ENCODE measurements at places on chromosomes 4 and X.

DNA sequence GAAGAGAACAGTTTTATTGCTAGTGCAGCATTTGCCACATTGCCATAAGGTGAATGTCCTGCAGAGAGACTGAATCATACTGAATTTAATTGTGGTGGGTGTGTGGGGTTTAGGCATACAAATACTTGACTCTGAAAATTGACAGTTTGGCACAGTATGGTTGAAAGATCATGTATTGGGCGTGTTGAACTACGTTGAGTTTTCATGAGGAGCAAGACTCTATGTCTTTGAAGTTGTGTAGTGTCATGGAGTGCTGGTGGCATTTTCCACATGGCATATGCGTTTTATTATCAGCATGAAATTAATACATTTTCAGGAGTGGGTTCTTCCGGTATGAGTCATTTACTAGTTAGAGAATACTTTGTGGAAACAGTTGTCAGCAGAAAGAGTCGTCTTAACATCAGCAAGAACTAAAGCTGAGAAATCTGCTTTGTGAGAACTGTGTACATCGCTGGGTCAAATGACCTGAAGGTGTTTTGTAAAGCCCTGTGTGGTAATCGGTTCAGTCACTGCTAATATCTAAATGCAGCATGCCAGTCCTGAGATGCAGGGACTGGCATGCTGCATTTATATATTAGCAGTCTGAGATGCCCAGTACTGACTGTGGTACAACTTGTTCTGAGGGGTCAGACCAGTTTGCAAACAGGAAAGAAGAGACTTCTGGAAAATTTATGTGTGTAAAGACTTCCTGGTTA, 50.3 kb downstream of the ARHGAP10 start:
- no peak for DNase-seq

GRCh38 chrX:42673301-42673810, 104.6 kb downstream of the PPP1R2C start:
- no peak for DNase-seq

DNA sequence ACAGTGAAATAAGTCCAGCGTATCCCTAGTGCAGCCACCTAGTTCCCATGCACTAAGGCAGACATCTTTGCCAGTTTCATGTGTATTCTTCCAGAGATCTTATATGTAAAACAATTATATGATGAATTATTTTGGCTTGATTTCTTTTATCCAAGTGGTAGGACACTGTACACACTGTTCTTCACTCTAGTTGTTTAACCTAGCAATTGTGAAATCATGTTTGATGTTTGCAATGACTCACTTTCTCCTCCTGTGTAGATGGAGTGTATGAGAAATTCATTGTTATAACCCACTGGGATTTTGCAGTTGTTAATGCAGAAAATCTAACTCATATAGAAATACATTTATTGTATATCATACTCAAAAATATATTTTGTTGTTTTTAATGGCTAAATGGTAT, 17.5 kb upstream of the TBC1D1 start:
- no peak for DNase-seq

DNA sequence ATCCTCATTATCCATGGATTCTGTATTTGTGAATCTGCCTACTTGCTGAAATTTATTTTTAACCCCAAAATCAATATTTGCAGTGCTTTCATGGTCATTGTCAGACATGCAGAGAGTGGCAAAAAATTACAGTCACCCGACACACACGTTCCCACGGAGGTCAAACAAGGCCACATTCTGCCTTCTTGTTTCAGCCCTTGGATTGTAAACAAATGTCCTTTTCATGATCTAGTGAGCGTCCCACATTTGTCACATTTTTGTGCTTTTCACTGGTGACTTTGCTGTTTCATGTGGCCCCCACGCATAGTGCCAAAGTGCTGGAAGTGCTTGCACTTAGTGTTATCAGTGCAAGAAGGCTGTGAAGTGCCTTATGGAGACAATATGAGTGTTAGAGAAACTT, 45.0 kb downstream of the SOD3 start:
- DNase-seq = no peak

DNA sequence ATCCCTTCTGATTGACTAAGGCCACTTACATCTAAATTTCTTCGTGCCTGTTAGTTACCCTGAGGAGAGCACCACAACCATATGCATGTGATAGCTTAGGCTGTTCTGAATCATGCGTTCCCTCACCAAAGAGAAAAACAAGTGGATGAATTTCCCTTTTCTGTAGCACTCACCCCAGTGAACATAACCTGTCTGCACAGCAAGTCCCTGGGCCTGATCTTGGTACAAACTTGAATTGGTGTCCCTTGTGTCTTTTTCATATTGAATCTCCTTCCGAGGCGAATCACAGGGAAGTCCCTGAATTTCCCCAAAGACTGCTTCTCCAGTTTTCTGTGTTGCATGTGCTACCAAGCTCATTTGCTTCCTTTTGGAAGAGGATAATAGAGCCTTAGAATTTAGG, 100.4 kb downstream of the KLHL8 start:
- DNase-seq = no peak

DNA sequence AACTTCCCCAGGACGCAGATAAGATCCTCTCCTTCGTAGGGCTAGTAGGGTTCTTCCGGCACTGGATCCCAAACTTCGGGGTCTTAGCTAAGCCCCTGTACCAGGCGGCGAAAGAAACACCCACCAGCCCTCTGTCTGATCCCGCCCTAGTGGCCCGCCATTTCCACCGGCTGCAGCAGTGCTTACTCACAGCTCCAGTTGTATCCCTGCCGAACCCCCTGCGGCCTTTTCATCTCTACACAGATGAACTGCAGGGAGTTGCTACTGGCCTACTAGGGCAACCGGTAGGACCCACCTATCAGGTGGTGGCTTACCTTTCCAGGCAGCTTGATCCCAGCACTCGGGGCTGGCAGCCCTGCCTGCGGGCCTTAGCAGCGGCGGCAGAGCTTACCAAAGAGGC, 961.2 kb downstream of the RPA4 start:
- no peak for DNase-seq

DNA sequence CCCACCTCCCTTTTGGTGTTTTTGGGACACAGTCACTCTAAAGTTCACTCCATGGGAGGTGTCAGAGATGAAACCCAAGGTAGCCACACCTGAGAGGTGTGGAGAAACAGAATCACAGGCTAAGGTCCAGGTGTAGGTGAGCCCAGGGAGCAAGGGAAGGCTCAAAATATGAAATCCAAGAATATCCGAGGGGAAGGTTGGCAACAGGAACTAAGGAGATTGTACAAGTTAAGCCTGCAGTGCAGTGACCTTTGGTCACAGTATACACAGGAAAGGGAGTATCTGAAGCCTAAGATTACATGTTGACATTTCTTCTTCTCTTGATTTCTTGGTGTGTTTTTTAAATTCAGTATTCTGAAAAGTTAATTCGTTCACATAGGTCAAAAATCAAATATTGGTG, 46.5 kb downstream of the PHF8 start:
- no peak for DNase-seq

GRCh38 chr4:35562861-35563260, 681.5 kb downstream of the ARAP2 start:
- peak; percentile 7 for DNase-seq

DNA sequence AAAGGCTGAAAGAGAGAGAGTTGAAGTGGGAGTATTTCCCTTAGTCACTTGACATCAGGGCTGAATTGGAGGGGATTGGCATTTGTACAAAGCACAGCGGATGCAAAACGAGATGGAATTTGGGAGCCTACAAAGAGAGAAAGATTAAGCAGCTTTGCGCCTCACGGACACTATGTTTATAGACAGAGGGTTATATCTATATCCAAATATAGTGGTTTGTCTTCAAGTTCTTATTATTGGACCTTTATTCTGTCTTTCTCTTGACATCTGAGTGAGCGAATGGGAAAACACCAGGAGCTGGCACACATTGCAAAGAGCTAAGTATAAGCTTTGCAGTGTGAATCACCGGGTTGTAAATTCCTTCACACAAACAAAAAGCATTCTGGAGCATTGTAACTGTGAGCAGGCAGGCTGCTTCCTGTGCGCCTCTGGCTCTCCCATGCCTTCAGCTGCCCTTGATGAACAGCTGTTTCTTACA, 500.2 kb downstream of the STIM2 start:
- no peak for DNase-seq

GRCh38 chr4:96652158-96652557, 812.3 kb downstream of the PDHA2 start:
- DNase-seq = no peak

- DNase-seq = no peak
Measured at GRCh38 chr4:76016393-76016792, 6.9 kb downstream of the CXCL10 start.

- DNase-seq = no peak
Measured at GRCh38 chr4:46931981-46932380, 22.9 kb upstream of the COX7B2 start.

DNA sequence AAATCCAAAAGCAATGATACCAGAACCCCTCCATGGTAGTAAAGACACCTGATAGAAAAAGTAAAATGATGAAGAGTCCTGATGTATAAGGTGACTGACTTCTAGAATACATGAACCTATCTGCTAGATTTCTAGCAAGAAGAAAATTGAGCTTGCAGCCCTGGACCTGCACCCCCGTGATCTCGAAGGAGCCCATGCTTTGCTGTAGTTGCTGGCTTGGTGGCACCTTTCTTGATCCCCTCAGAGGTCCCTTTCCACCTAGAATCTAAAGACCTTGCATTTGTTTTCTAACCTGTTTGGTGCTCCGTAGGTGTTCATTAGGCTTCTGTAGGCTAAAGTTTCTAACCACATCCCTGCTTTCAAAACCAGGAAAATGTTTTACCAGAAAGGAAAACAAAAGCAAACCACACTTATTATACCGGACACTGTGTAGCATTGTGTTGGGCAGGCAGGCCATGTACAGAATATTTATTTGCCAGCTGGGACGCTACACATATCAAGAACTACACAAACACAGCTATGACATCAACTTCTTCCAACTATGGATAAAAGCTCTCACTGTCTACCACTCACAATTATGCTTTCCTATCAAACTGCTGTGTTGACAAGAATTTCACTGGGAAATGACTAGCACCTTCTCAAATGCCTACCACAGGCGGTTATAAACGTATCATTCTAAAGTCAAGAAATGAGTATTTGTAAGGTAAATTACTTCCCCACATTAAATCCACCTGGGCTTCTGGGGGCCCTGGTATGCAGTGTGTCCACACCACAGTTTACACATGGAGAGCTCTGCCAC, 316.2 kb downstream of the UNC5C start:
- no peak for DNase-seq

- no peak for DNase-seq
Measured at GRCh38 chrX:30821116-30821515, 67.9 kb downstream of the TAB3 start.

DNA sequence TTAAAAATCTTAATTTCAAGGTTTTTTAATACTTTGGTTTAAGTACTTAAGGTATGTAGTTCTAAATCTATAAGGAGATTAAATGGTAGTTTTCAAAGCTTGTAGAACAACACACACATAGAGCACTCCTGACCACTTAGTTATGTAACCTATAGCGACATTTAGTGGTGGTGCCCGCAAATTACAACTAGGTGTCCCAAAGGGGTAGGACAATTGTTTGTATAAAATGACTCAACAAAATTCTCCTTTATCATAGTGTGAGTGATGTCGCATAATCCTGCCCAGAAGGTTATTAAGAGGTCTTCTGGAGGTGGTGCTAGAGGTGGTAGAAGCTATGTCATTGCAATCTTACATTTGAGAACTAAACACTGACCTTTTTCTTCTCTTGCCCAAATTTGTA, 373.0 kb upstream of the RASGEF1B start:
- DNase-seq = peak; percentile 66

DNA sequence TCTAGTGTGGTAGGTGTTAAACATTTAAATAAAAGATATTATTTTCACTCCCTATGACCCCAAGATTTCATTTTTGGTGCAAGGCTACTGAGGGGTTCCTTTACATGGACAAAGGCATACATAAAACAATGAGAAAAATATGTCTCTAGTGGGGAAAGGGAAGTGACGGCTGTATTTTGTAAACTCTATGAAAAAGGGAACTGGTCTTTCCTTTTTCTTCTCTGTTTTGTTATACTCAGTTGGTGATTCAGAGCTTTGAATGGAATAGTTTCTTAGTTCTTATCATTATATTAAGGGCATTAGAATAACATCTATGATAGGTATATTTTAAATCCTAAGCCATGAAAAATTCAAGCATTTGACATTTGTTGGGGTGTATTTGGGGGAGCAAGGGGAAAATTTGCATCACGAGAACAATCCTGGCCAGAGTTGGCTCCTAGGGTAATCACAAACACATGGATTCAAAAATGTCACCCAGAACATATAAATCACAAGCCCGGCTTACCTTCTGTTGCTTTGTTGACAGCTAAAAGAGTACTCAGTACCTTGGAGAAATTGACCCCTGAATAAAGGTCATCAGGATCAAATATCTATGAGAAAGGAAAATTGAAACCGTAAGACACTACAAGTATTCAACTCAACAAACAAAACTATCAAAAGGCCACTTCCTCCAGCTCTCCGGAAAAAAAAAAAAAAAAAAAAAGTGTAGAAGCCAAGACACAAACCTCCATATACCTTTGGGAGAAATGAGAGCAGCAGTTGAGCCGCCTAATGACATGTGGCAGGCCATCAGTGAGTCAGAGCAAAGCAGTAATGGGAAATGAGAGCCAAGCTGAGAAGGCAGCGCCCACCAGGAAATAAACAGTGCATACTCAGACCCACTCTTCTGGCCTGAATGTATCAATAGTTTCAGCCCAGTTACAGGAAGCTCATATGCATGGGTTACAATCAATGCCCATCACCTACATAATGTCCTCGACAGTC, 33.4 kb downstream of the ARHGEF6 start:
- DNase-seq = peak; percentile 9

GRCh38 chrX:46739736-46740135, 19.2 kb downstream of the SLC9A7 start:
- DNase-seq = no peak

- no peak for DNase-seq
Measured at GRCh38 chr4:153763404-153763803, 3.6 kb upstream of the RNF175 start.

DNA sequence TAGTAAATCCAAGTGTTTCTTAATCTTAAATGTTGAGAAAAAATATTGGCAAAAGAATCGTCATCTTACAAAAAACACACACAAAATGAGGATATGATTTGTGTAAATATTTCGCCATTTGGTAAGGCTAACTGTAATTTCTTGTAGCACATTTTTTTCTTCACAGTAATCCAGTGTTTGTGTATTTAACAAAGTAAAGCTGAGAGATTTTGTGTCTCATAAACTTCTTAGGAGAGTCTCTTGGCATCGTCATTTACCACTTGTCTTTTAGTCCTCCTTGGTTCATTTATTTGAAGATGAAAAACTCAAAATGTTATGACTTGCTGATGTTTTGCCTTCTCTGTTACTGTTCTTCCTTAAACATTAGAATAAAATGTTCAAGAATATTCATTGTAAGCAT, 326.7 kb upstream of the PITX2 start:
- DNase-seq = no peak

DNA sequence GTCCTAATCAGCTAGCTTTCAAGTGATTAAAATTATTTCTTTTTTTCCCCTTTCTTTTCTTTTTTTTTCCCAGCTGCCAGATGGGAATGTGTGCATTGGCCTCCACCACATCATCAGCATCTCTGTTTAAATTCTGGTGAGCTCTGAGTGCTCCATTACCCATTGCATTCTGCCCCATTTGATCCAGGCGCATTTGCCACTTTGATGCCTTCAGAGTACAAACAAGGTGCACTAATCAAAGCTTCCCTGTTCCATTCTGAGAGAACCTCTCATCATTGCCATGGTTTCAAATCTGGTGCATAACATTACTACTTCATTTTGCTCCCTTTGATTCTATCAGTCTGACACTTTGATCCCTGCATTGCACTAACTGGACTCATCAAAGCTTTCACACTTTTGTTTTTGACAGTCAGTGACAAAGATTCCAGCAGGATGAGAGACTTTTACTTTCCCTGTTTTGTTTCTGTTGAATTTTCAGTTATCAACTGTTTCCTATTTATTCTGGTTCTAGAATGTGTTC, 238.8 kb upstream of the PCDH10 start:
- peak; percentile 7 for DNase-seq
